Stimulated activated naive CD4-positive, alpha-beta T cell treated with Interleukin-2 at 50 U/mL for 16 hours (primary cell): ENCODE measurements at places on chromosomes 2 and 18.
A peak's percentile ranks its signal among the peaks of the same experiment; 100 is the strongest.

DNA sequence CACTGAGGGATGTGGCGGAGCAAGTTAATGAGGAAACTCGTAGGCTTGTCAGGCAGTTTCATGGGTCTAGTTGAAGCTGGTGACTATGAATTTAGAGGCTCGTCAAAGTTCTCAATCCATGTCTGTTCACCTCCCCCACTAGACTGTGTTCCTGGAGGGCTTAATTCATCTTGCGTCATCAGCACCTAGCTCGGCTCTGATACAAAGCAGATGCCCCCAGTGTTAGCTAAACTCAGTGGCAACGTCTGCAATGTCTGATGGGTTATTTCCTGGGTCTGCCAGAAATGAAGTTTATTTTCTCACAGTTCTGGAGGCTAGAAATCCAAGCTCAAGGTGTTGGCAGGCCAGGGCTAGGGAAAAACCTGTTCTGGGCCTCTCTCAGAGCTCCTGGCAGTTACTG is 140.6 kb downstream of the PID1 start:
- DNase-seq, result no peak

DNA sequence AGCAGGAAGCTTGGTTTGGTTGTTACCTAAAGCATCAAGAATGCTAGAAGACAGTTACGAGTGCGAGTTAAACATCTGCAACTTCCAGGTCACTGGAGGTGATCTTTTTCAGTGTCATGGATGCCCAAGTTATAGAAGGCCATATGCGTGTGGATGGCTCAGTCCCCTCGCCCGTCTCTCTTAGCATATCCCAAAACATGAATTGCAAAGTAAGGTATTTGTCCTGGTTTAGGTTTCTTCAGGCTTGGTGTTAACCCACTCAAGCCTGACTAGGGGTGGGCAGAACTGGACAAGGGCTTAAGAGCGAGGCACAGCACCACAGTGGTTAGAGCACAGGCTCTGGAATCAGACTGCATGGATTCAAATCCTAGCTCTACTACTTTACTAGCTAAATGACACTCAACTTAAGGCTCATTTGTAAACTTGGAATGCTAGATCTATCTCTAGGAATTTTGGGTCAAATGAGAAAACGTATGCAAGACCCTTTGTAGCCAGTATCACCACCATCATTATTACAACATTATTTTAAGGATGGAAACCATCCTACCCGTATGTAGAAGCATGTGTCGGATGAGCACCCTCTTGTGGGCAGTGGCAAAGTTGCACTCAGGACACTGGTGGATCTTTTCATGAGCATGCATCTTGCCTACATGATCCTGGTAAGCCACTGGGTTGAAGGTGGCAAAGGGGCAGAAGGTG is 11.2 kb downstream of the ZNF142 start:
- peak; percentile 24 for DNase-seq

GRCh38 chr18:41617647-41618046 is 337.4 kb upstream of the PIK3C3 start:
- DNase-seq, result no peak

GRCh38 chr2:132282911-132283310 is 121.2 kb upstream of the ANKRD30BL start:
- no peak for DNase-seq

GRCh38 chr2:2646433-2647051 is 315.5 kb upstream of the MYT1L start:
- DNase-seq, result no peak

- no peak for DNase-seq
Measured at GRCh38 chr2:37774976-37775907, 103.8 kb upstream of the CDC42EP3 start.

- DNase-seq, result no peak
Measured at GRCh38 chr2:236257575-236257974, 6.6 kb downstream of the ASB18 start.

DNA sequence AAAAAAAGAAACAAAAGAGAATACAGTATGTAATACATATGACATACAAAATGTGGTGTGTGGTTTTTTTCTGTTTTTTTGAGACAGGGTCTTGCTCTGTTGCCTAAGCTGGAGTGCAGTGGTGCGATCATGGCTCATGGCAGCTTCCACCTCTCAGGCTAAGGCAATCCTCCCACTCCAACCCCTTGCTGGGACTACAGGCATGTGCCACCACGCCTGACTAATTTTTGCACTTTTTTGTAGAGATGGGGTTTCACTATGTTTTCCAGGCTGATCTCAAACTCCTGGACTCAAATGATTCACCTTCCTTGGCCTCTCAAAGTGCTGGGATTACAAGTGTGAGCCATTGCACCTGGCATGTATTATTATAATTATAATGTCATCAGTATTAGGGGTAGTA is 38.9 kb downstream of the DHX57 start:
- DNase-seq, result no peak

GRCh38 chr2:67489396-67489795 is 92.3 kb downstream of the ETAA1 start:
- DNase-seq, result no peak

DNA sequence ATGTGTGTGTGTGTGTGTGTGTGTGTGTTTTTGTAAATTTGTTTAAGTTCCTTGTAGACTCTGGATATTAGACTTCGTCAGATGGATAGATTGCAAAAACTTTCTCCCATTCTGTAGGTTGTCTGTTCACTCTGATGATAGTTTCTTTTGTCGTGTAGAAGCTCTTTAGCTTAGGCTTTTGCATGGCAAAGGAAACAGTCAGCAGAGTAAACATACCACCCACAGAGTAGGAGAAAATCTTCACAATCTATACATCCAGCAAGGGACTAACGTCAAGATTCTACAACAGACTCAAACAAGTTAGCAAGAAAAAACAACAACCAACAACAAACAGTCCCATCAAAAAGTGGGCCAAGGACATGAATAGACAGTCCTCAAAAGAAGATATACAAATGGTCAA is 336.7 kb upstream of the ATP5MC3 start:
- DNase-seq, result no peak

DNA sequence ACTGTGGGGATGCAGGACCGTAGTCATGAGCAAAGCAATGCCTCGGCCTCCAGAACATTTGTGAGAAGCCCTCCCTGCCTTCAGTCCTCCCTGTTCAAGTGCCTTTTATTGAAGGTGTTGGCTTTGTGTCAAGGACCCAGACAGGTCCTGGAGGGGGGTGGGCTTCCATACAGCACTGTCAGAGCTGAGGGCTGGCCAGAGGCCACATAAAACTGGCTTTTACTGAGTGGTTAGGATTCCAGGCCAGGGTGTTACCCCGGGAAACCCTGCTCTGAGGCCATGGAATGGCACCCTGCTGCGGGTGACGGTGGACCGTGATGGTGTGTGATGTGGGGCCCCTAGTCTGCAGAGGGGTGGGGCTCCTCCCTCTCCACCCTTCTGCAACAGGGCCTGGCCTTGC is 41.6 kb downstream of the TOGARAM2 start:
- DNase-seq, result no peak

DNA sequence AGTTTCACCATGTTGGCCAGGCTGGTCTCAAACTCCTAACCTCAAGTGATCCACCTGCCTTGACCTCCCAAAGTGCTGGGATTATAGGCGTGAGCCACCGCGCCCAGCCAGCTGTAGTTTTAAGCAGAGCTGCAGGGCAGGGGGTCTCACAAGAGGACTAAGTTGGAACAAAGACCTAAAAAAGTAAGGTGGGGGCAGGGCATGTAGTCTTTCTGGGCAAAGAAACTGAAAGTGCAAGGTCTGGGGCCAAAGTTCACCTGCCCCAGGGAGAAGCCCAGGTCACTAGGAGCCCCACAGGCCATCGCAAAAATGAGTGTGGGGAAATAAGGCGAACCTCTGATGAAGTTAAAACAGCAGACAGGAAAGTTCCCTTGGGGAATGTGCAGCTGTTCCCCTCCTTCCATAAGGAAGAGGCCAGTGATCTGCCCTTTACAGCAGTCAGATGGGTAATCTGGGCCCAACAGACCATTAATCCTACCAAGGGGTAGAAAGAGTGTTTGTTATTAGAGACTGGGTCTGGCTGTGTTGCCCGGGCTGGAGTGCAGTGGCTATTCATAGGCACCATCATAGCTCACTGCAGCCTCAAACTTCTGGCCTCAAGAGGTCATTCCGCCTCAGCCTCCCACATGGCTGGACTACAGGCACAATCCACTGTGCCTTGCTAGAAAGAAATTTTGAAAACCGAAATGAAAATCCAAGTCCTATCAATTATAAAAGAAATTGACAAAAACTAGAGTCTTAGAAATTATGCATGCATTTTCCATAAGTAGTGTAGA is 2.8 kb downstream of the SCLY start:
- DNase-seq, result no peak

GRCh38 chr2:236935083-236935482 is 150.6 kb upstream of the COPS8 start:
- no peak for DNase-seq

DNA sequence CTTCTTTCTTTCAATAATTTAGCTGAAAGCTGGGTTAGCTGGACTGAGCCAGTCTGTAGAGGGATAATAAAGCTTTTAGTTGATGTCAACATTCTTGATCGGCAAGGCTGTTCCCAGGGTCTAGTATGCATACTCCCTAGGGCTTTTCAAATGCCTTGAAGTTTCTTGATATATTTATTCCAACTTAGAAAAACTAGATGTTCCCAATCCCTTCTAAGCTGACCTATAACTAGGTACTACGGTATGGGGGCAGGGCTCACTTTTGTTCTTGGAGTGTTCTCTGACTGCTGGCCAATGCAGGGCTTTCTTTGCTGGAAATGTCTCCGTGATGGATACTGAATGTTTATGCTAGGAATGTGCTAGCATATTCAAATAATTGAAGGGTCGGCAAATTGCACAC is 258.6 kb upstream of the TANK start:
- no peak for DNase-seq

- DNase-seq, result no peak
Measured at GRCh38 chr18:32213693-32214092, 23.9 kb downstream of the MEP1B start.

GRCh38 chr2:129925381-129925780 is 54.1 kb upstream of the RAB6C start:
- DNase-seq, result no peak

- DNase-seq, result no peak
Measured at GRCh38 chr2:179524809-179525339, 260.2 kb upstream of the SESTD1 start.

- peak; percentile 61 for DNase-seq
Measured at GRCh38 chr2:30235008-30235655, 3.8 kb downstream of the LBH start.

- no peak for DNase-seq
Measured at GRCh38 chr18:78976765-78977636, 2.6 kb upstream of the SALL3 start.

DNA sequence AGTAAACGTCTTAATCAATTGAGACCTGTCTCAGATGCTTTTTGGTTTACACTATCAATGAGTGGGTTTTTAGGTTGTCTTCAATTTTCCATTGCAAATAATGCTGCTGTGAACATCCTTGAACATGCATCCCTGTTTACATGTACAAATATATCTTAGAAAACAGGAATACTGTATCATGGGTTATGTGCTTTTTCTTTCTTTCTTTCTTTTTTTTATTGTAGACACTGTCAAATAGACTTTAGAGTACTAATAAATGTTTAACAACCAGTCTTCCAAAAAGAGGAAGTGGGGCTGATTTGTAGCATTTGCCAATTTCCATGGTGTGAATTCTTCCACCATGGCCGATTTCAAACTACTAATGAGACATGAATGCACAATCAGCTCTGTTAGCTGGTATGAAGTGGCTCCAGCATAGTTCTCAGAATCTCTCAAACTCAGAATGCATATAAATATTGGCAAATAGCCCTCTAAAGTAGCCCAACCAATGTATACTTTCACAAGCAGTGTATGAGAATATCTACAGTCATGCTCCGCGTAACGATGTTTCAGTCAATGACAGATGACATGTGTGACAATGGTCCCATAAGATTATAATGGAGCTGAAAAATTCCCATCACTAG is 50.3 kb upstream of the B3GNT2 start:
- DNase-seq, result no peak

DNA sequence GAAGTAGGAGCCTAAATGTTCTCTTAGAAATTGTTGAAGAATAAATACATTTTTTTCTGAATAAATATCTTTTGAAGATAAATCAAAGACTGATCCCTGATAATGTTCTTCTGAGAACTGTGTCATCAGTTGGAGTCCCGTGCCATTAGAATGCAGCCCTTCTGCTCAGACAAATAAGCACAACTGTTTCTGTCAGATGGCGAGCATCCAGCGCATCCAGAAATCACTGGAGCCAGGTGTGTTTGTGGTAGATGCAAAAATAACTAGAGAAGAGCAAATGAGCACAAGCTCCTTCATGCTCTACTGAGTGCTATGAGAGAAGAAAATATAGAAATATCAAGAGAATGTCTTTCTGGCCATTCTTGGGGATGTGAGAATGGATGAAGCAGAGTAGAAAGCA is 573.7 kb downstream of the THSD7B start:
- no peak for DNase-seq

DNA sequence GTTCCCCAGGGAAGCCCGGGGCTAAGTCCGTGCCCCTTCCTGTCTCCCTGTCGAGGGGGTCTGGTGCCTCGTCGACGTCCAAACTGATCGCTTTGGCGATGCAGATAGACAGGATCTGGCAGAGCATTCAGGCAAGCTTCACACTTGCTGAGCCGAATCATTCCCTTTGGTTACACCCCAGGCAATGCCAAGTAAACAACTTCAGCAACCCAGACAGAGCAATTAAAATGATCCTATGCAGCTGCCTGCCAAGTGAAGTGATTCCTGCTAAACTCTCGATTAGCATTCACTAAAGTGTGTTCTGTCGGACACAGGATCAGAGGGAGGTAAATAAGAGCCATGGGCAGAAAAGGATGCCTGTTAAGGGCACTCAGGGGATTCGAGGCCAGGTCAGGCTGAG is 108.2 kb upstream of the RAB12 start:
- no peak for DNase-seq

DNA sequence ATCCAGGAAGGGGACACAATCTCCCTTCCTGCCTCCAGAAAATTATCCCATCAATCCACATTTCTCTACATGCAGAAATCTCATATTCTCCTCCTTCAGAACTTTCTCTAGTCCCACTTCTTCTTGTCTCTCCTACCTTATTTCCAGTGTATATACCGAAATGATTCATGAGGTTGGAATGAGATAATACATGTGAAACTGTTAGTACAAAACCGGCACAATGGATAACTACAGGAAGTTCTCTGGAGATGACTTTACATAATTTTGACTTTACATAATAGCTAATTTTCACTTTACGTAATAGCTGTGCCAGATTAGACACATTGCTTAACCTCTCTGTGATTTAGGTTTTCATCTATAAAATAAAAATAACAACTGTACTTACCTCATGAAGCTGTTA is 801.3 kb downstream of the ERBB4 start:
- DNase-seq, result no peak

- DNase-seq, result no peak
Measured at GRCh38 chr18:62325806-62326645, 916 bp downstream of the TNFRSF11A start.

DNA sequence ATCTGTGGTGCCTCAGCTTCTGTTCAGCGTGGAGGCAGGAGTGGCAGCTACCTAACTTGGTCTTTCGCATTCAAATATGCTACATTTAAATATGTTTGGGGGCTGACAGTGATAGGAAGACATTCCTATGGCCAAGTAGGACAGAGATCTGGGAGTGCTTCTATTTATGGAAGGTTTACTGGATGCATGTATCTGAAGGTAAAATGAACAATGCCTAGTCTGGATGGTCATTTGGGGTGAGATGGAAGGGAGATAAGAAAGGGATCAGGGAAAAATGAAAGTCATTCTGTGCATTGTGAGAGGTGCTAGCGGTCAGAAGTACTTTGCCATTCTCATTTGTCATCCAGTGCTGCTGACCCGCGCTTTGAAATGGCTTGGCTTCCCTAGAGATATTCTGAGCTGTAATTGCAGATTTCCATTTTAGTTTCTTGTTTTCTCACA is 300.9 kb upstream of the FBXO11 start:
- no peak for DNase-seq
